ENCODE measurements at places on chromosomes 3 and 15.

GRCh38 chr15:98085003-98085639 lies 124.6 kb downstream of the ARRDC4 start:
- peak; percentile 31 for DNase-seq

- peak; percentile 55 for DNase-seq
Observed at GRCh38 chr3:141266797-141267555, 35.4 kb downstream of the PXYLP1 start.

GRCh38 chr3:34727700-34728099 lies 911.6 kb upstream of the ARPP21 start:
- no peak for DNase-seq

- no peak for DNase-seq
Observed at GRCh38 chr3:180295811-180296210, 259.1 kb upstream of the PEX5L start.

- DNase-seq: no peak
Observed at GRCh38 chr3:41683666-41684350, 278.1 kb downstream of the ULK4 start.

DNA sequence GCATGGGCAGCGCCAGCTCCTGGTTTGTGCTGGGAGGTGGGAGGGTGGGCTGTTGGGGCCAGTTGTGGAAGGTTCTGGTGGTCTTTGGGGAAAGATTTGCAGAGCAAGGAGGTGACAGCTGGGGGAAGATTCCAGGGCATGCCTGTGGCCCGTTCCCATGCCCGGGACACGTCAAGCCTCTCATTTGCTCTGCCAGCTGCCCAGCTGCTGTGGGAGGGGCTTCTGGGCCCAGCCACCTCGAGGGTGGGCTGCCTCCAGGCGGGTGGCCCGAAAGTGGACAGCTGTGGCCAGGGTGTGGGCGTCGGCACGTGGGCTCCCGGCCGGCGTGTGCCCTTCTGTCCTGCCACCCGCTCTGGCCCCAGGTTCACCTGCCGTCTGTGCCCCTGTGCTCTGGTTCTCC lies 17.2 kb downstream of the PLXNA1 start:
- DNase-seq: no peak

- DNase-seq: no peak
Observed at GRCh38 chr3:114411811-114412803, 118.3 kb downstream of the TIGIT start.

DNA sequence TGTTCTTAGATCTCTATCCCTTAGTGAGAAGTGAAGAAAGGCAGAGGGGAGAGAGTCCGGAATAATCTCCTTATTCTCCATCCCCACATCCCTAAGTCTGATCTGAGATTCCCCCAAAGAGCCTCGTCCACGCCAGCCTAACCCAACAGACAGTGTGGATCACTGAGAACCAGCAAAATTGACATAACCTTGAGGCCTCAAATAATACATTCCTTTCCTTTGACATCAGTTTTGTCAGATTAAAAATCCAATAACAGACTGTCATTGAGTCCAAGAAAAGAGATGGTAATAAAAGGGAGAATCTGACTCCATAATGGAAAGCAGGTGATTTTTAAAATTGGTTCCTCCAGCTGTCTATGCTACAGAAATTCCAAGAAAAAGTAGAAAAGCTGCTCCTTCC lies 7.7 kb upstream of the SIAH2 start:
- DNase-seq: no peak

DNA sequence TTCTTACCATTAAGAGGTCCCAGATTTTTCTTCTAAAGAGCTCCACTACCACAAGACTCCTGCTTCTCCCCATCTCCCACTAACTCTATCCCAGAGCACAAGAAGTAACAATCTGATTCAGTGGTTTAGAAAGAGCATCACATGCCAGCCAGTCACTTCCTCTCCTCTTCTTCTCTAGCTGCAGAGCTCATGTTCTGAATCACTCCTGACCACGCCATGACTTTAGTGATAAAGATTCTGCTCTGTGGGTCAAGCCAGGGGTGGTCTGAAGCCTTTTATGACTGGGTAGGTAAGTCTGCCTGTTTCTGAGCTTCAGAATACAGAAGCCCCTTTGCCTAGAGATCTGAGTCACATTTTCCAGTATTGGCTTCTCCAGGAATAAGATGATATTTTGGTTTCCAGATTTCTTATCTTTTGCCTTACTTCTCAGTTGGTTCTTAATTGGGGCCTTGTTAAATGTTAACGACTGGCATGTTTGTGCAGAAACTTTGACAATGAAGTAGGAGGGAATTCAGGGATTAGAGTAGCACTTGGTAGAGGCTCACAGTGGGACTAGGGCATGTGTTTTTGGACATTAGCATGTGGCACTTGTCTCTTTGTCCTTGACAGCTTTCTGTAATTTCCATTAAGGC lies 27.6 kb upstream of the ADAMTSL3 start:
- DNase-seq: no peak

DNA sequence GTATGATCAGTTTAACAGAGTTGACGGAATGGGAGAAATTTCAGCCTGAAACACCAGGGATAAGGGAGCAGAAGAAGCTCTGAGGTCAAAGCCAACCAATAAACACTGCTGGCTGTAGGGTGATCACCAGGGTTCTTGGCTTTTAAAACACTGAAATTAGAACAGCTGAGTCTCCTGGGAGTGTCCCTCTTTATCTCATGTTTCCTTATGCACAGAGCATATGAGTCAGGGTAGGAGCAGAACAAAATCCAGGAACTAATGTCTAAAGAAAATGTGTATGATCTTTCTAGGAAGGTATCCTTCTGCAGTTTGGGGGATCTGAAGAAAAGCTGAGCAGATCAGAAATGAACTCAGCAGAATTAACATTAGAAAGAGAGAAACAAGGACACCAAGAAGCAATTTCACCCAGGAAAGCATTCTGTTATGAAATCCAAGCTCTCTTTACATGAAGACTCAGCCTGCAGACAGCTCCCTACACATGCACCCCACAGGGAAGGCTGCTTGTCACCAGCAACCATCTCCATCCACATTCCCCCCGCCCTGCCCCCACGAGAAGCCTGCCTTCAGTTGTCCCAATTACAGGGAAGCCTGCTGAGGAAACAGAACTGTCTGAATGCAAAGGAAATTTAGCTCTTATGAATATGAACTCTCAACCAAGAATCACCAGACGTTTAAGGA lies 469.7 kb downstream of the PDCD6IP start:
- no peak for DNase-seq

DNA sequence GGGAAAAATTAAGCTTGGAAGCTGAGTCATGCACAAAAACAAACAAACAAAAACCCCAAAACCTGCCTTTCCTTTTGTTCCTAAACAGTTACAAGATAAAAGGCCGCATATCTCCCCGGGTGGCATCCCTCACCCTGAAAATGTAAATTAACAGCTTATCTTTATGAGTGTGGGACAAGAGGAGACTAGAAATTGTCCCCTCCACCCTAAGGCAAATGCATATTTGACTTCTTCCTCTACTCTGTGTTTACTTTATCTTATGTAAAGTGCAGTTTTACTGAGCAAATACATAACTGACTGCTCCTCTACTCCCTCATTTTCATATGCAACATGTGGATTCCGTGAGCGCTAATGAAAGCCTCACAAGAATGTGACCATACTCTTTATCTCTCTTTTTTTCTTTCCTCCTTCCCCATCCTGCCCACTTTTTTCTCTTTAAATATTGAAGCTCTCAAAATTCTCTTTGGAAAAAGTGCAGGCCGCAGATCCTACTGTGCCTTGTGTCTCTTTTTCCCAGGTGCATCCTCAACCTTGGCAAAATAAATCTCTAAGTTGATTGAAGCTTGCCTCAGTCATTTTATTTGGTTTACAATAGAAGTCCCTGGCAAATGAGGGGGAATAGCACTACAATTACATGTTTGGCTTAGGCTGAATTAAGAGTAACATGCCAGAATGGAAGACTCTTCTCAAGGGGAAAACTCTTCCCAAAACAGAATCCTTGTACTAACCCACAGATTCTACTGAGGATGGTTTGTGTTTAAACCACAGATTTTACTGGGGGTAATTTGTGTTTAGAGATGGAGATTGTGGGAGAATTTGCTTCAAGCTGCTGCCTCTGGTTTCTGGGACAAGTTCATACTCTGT lies 72.7 kb upstream of the WDR72 start:
- no peak for DNase-seq

- peak; percentile 98 for DNase-seq
Observed at GRCh38 chr3:50260027-50260941, 8.7 kb upstream of the SEMA3B start.

GRCh38 chr15:29736012-29736743 lies 86.1 kb downstream of the TJP1 start:
- no peak for DNase-seq

Data from retina (tissue), 1 donor.